ENCODE measurements at places on chromosomes 3 and 15. TPM values are rescaled to one million over a fixed set of nuclear protein-coding genes. Genes with fewer than 3 reads are reported as not detected.

The HERC2 gene
- 20.8 TPM for polyA plus RNA-seq

The BTLA gene
- not detected for polyA plus RNA-seq

The GABRR3 gene
- not detected for polyA plus RNA-seq

The TICRR gene
- polyA plus RNA-seq = 4.2 TPM

The CYP1A2 gene
- not detected for polyA plus RNA-seq

The C15orf61 gene
- 2.5 TPM for polyA plus RNA-seq

Data from IMR-90 (cell line).